ENCODE measurements at places on chromosomes 1 and 21.

DNA sequence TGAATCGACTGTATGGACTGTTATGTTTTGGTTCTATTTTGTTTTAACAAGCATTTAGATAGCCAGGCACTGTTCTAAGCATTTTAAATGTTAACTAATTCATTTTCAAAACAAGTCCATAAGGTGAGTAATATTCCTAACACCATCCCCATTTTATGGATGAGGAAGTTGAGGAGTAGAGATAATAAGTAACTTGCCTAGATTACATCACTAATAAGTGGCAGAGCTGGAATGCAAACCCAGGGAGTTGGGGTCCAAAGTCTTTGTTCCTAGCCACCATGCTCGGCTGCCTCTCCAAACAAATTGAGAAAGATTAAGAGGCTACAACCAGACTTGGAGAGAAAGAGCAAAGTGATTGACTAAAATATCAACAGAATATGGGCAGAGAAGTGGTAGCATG is 12.6 kb upstream of the LEPR start:
- DNase-seq: no peak

DNA sequence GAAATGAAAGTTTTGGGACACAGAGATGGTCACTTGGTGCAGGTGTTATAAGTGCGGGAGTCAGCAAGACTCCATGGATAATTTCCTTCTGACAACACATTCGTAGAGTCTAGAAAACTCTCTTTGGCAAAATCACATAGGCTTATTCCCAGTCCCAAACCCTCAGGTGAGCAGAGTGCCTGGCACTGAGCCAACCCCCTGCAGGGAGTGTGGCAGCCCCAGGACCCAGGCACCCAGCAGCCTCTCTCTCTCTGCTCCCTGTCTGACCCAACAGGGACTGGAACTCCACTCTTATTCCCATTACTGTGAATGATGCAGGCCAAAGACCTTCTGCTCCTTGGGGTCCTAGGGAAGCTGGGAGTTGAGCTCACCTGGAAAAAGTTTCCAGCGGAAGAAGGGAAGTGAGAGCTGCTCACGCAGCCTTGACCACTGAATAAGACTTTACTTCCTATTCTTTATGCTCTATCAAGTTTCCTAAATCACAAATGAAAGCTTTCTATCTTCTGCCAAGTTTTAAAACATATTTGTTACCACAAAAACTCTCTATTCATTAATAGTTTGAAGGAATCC is 132.6 kb upstream of the ETV3 start:
- DNase-seq: no peak

DNA sequence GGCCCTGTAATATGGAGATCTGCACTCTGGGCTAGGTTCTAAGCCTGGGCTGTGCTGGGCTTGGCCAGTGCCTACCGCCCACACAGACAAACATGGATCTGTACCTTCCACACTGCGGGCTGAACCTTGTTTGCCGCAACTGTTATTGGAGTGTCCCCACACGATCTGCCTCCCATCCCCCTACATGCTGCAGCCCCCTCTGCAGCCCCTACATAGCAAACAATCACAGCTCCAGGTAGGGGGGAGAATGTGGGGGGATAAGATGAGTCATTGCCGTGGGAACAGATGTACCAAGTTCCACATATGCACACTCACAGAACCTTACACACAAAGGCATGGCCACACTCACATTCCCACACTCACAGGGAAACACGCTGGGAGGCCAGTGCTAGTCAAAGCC is 2.1 kb upstream of the HCRTR1 start:
- DNase-seq: no peak

DNA sequence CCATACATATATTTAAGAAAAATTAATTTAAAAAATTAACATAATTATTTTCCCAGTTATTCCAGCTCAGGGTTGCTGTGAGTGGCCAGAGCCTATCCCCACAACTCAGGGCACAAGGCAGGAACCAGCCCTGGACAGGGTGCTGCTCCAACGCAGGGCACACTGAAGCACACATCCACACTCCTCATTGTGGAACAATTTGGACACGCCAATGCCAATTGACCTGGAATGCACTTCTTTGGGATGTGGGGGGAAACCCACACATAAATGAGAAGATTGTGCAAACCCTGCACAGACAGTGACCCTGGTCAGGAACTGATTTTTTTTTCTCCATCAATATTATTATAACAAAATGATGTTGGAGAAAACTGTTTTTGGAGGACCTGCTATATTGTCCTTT is 23.4 kb downstream of the SAMSN1 start:
- DNase-seq: no peak

DNA sequence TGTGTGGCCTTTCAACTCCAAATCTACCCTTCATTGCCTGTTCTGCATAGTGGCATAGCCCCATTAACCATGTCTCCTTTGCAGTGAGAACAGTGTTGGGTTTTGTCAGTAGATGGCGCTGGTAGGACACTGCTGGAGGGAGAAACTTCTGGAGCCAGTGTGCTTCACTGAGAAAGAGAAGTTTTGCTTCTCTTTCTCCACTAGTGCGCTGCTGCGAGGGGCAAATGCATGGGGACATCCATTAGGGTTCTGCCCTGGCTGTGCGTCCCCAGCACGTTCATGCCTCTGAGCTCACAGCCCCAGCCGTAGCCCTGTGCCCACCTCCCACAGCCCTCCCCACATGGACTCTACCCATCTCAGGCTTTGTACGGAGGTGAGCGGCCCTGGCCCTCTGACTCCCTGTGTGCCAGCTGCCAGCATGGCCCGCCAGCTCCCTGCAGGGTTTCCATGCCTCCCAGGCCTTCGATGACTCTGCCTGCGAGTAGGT is 53.1 kb downstream of the RIMS3 start:
- peak; percentile 98 for DNase-seq

DNA sequence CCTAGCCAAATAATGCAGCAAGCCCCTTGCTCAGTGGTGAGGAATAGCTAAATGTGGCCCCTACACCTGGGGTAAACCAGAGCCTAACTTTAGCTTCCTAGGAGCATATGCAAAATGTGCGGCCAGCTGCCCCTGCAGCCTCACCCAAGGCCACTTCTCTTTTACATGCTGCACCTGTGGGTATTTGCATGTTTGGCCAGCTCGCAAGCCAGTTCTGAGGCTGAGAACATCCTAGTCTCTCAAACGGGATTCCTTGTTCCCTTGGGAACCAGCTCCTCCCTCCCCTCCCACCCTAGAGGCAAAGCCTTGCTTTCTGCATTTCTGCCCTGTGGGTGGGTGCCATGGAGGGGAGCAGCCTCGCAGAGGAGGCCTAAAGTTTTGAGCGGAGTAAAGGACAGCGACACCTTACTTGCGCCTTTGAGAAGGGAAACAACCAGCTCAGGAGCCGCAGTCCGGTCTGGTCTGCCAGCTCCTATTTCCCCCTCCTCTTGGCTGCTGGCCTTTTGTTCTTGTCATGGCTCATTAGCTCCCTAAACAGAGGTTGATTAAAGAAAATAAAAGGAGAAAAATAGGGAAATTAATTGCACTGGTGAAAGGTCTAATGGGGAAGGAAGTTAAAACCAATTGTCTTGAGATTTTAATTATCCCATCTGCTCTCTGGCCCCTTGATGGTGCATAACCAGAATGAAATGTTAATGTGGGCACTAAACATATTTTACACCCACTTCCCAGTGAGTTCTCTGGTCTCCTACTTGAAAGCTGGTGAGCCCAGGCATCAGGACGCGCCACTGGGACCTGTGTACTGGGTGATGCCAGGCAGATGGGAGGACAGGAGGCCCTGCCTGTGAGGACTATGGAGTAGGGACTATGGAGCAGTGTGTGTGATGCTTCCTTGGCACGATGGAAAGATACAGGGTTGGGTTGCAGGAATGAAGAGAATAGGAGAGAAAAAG is 68.7 kb downstream of the TEX35 start:
- DNase-seq: no peak

DNA sequence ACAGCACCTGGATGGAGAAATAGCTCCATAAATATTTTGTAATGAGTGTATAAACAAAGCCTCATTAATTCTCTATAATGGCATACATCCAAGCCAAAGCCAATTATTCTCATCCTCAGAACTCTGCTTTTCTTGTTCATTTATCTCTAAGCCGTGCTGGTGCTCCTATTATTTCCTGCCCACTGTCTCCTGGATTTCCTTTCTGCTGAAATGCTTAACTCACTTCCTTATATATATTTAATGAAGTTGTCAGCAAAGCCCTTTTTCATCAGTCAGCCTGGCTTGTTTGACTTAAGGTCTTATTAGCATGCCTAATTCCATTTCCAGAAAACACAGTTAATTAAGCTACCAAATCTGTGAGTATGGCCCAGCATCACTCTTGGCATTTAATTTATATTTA is 93.4 kb downstream of the SLC25A24 start:
- no peak for DNase-seq

- DNase-seq: peak; percentile 25
Observed at GRCh38 chr21:32457360-32457840, 44.9 kb downstream of the EVA1C start.
